ENCODE measurements at places on chromosomes 1 and 21. TPM values are rescaled to one million over a fixed set of nuclear protein-coding genes. Genes with fewer than 3 reads are reported as not detected.

IL12RB2 gene
- total RNA-seq: 0.33 TPM

FLG2 gene
- total RNA-seq: not detected

FCRL4 gene
- not detected for total RNA-seq

C1orf74 gene
- 2.3 TPM for total RNA-seq

SYT11 gene
- 21.8 TPM for total RNA-seq

PPP1R8 gene
- total RNA-seq: 30.3 TPM

CR2 gene
- total RNA-seq: not detected

RGS4 gene
- 272 TPM for total RNA-seq

SLC1A7 gene
- not detected for total RNA-seq

COL8A2 gene
- total RNA-seq: 5.7 TPM

MIS18A gene
- 2.7 TPM for total RNA-seq

PDE9A gene
- not detected for total RNA-seq

HTR6 gene
- not detected for total RNA-seq

GRHL3 gene
- total RNA-seq: 1.5 TPM
